ENCODE measurements at places on chromosomes 16 and 17.

- DNase-seq, result no peak
These were observed 72.2 kb upstream of the GNAO1 start for GRCh38 chr16:56119133-56119532.

GRCh38 chr17:80000981-80001775, 34.5 kb downstream of the TBC1D16 start:
- no peak for DNase-seq

GRCh38 chr16:79143026-79143425, 457.5 kb downstream of the MAF start:
- DNase-seq, result no peak

DNA sequence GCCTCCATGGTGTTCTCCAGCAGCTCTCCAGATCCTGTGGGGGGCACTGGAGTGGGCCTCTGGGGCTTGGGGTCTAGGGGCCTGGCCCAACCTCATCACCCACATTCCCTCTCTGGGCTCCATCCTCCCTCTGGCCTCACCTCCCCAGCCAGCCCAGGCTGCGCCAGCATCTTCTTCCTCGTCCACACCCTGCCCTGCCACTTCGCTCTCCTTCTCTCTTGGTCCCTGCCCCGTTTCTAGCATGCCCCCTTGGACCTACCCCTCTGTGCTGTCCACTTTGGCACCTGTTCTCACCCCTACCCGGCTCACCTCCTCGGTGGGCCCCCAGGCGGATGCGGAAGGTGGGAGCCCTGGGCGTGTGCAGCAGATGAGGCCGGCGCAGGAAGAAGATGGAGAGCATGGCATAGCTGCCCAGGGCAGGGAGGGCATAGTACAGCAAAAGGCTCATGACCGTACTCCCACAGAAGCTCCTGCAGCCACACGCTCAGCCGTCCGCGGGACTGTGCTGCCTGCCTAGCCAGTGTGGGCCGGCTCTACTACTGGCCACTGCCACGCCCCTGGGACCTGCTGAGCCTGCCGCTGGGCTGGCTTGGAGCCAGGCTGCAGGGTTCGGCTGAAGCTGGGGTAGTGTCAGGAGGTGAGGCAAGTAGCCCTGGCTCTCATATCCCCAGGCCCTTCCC, at the start of gene GDPD3:
Gene GDPD3 (minus strand): TSS at position 507 of the 680 bp plus-strand sequence. CDS start 59 bp downstream, at position 448.
- DNase-seq, result no peak

GRCh38 chr16:82456683-82457082, 170.1 kb upstream of the CDH13 start:
- DNase-seq, result peak; percentile 3

DNA sequence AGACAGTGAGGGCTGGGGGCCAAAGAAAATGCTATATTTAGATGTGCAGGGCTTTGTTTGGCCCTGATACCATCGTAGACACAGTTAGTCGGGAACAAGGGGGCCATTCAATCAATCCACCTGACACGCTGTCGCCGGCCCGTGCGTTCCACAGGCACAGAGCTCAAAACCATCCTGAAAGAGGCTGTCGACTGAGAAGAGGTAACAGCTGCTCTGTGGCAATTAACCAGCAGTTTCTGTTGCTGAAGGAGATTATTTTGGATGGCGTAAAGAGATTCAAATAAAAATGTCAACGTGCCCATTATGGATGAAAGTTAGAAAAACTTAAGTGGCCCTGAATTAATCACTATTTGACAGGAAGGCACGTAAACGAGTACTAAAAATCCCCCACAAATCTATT, 276.2 kb upstream of the IRX5 start:
- no peak for DNase-seq

GRCh38 chr17:14922411-14922810, 342.7 kb downstream of the PMP22 start:
- DNase-seq, result no peak

Measured in NCI-H446 (cell line).